ENCODE measurements at places on chromosomes 6 and 20.

- DNase-seq: no peak
Observed at GRCh38 chr6:537114-537513, 119.8 kb downstream of the HUS1B start.

DNA sequence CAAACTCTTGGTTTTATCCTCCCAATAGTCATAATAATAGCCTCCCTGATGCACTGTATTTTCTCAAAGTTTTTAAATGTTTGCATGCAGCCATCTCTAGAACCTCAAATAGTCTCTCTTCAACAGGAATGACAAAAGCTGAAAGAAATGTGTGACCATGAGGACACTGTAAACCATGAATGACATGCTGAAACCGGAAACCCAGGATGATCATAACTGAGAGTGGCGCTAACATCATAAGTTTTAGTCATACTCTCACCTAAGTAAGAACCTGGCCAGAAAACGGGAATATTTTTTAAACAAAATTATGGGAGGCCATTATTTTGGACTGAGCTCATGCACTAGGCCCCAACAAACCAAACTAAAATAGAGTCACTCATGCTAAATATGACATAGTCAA is 278.4 kb upstream of the STXBP5 start:
- no peak for DNase-seq

- DNase-seq: no peak
Observed at GRCh38 chr6:87444362-87444761, 28.4 kb upstream of the SLC35A1 start.

DNA sequence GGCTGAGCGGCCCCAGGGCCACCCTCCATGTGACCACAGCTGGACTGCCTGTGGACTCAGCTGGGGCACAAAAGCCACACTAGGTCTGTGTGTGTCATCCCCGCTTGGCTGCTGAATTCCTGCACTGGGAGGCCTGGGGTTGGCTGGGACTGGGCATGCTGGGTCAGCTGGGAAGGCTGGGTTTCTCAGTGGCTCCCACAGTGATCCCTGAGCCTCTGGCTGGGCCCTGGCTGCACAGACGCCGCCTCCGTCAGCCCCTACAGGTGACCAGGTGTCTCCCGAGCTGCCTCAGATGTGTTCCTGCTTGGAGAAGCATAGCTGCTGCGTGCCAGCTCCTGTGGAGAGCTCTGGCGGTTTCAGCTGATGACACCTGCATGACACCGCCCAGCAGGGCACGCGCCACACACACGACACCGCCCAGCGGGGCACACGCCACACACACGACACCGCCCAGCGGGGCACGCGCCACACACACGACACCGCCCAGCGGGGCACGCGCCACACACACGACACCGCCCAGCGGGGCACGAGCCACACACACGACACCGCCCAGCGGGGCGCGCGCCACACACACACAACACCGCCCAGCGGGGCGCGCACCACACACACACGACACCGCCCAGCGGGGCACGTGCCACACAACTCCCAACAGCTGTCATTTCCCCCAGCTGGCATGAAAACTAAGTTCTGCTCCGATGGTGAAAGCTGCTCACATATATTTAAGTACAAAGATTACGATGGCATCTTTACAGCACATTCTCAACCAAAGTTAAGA is 88.8 kb downstream of the TAF4 start:
- DNase-seq: no peak

- DNase-seq: no peak
Observed at GRCh38 chr20:32702706-32703425, 29.1 kb upstream of the C20orf203 start.

DNA sequence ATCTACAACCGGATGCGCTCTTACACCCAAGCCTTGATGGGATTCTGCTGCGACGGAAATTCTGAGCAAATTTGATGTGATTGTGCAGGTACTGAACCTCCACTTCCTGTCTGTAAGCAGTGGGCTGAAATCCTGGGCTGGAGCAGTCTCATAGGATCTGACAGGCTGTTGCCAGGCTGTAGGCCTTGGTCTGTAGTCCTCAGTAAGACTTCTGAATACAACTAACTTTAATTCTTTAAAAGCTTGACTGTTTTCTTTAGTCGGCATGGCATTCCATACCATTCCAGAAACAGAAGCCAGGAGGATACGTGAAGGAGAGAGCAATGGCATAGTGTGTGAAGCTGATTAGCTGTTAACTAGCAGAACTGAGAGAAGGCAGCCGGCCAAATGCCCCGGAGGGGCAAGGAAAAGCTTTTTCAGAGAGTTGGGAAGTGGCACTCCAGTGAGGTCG is 68.3 kb downstream of the ADTRP start:
- DNase-seq: no peak

DNA sequence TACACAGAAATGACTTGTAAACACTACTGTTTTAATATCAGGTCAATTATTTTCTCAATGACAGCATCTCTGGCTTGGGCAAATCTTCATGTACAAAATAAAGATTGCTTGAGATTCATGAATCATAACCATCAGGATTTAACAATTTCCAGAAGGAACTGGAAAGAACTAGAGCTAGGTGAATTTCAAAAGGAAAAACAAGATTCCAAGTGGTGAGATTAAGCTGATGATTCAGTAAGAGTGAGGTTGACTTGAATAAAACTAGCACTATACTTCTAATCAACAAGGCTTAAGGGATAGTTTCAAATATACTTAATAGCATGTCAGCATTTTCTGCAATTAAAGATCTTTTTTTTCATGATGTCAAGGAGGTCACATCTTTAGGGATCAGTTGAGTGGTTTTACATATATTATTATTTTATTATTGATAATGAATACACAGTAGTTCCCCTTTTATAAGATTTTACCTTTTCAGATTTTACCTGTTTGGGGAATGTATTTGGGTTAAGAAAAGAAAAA is 43.5 kb upstream of the HCRTR2 start:
- DNase-seq: no peak

- DNase-seq: no peak
Observed at GRCh38 chr20:62001178-62001715, 64.4 kb downstream of the TAF4 start.

- no peak for DNase-seq
Observed at GRCh38 chr6:134020071-134020470, 32.4 kb downstream of the SLC2A12 start.

GRCh38 chr6:90586546-90586835 is 381 bp downstream of the MAP3K7 start:
- DNase-seq: no peak

DNA sequence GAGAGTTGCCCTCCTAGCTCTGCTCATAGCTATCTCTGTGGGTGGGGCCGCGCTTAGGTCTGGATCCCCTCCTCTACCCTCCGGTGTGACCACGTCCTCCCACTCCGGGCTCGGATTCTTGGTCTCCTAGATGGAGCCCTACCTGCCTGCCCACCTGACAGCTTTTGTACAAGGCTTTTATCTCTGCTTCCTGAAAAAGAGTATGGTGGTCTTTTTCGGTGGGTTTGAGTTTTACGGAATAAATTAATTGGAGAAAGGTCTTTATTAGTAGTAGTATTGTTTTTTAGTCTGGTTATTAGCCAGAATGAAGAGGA is 773 bp downstream of the SMAP1 start:
- DNase-seq: no peak

DNA sequence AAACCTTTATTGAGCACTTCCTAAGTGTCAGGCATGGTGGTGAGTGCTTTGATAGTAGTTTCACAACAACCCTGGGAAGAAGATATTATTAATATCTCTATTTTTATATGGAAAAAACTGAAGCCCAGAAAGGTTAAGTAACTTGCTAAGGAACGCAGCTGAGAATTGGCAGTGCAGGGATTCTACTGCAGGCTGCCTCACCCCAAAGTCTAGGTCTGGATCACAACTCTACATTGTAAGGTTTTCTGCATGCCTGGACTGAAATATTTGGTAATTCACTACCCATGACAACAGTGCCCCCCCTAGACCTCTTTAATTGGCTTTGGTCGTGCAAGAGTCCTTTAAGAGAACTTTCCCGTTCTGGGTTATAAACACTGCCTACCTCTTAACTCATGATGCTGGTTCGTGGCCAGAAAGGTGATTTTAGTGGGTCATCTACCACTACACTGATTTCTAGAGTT is 67.1 kb upstream of the KCNQ5 start:
- DNase-seq: no peak

DNA sequence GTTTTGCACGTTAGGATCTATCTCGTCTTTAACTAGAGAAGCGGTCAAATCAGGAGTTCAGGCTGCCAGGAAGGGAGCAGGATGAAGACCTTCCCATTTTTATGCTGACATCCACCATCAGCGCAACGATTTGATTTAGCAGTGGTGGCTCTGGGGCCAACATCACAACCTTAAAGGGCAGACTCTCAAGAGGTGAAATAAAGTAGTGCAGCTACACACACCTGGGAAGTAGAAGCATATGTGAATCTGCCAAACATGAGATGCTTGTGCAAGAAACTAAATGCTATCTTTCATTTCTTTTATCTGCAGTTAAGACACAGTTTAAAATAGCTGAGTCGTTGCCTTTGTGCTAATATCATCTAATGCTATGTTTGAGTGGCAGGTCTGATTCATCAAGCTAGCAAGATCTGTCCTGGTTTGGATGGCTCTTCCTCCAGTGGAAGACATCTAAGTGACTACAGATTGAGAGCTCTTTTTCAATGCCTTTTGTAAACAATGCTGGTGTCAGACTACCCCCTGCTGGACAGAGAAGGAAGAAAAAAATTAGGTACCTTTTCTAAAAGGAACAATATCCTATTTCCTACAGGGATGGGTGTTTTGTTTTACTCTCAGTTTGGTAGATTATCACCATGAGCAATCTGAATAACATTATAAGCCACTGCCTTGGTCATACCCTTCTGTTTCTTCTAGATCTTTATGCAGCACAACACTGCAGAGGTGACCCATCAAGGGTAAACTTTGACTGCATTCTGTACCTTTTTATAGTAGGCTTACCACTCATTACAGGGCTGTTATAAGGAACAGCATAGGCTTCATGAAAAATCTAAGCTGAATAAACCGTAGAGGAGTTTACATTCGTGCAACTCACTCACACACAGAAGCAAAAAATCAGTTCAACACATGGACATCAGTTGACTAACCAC is 171.6 kb upstream of the FBXL4 start:
- DNase-seq: peak; percentile 45

DNA sequence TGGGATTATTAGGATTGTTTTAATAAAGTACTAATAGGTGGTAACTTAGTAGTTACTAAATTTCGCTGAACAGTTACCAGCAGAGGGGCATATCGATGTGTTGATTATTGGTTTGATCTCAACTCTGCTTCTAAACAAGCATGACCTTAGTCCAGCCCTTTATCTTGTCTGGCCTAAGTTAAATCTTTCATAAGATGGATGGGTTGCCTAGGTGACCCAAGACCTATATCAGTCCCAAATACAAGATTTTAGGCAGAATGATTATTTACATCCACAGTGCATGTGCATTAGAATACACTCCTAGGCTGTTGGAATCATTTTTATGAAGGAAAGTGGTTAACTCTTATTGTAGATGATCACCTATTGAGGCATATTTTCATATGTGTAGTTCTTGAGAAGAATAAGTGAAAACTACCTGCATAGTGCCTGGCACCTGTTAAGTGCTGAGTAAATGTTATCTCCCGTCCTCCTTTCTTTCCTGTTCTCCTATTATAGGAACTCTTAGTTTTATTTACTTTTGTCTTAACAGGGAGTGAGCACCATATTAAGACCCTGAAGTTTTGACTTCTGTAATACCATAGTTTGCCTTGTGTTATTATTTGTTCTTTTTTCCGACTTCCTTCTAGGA is 1.1 kb downstream of the HSF2 start:
- no peak for DNase-seq

GRCh38 chr6:29924731-29925130 is 17.6 kb upstream of the HLA-A start:
- DNase-seq: no peak

- DNase-seq: peak; percentile 12
Observed at GRCh38 chr6:6758915-6759654, 170.6 kb downstream of the LY86 start.

GRCh38 chr20:5069141-5069806 is 50.5 kb downstream of the PCNA start:
- no peak for DNase-seq

DNA sequence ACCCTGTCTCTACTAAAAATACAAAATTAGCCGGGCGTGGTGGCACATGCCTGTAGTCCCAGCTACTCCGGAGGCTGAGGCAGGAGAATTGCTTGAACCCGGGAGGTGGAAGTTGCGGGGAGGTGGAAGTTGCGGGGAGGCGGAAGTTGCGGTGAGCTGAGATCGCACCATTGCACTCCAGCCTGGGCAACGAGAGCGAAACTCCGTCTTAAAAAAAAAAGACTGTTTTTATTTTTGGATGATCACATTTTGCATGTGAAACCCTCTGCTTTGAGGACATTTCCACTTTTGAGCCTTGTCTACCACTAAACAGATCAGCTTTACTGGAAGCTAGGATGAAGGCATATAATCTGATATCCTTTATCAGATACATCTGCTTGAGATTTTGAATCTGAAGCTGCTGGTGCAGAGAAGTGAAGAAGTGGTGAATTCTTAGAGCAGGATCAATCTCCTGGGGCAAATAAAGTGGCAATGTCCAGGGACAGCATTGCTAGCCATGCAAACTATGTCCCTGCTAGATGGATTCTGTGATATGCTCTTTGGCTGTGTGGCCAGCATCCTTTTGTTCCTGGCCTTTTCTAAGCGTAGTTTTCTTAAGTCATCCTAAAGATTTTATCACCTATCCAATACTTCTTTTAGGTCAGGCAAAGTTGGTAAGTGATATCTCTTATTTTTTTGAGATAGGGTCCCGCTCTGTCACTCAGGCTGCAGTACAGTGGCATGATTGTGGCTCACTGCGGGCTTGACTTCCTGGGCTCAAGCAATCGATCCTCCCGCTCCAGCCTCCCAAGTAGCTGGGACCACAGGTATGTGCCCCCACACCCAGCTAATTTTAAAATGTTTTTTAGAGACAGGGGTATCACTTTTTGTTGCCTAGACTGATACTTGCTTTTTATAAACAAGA is 23.3 kb downstream of the RBL1 start:
- DNase-seq: no peak

GRCh38 chr6:73637404-73637803 is 16.4 kb downstream of the SLC17A5 start:
- DNase-seq: no peak

- no peak for DNase-seq
Observed at GRCh38 chr6:133833949-133834359, 55.0 kb upstream of the TCF21 start.

GRCh38 chr6:3838992-3839867 is 9.9 kb upstream of the FAM50B start:
- DNase-seq: no peak

- no peak for DNase-seq
Observed at GRCh38 chr20:37358366-37359150, 12.6 kb downstream of the SRC start.

- DNase-seq: no peak
Observed at GRCh38 chr6:44227148-44227793, 3.9 kb downstream of the SLC29A1 start.

DNA sequence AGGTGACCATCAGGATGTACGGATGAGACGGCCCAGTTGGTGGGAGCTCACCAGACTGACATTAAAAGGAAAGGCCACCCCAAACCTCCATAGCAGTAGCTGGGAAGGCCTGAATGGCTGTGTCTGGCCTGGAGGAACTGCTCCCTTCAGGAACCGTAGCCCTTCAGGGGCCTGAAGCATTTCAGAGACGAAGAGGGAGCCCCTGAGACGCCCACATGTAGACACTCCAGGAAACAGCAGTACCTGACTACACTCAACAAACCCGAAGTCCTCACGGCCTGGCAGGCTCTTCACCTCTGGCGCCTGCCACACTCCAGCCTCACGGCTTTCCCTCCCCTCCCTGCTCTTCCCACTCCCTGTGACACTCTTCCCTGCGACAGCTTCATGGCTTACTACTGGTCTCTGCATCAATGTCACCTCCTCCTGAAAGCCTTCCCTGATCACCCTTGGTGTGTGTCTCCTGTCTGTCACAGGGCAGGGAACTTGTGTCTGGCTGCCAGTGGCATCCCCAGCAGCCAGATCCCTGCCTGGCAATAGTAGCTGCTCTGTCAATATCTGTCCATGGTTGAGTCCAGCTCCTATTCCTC is 14.6 kb upstream of the STX16 start:
- DNase-seq: no peak

Measured in Jurkat, Clone E6-1 (cell line).